GM18507 (cell line): ENCODE measurements at places on chromosomes 5 and 9.

DNA sequence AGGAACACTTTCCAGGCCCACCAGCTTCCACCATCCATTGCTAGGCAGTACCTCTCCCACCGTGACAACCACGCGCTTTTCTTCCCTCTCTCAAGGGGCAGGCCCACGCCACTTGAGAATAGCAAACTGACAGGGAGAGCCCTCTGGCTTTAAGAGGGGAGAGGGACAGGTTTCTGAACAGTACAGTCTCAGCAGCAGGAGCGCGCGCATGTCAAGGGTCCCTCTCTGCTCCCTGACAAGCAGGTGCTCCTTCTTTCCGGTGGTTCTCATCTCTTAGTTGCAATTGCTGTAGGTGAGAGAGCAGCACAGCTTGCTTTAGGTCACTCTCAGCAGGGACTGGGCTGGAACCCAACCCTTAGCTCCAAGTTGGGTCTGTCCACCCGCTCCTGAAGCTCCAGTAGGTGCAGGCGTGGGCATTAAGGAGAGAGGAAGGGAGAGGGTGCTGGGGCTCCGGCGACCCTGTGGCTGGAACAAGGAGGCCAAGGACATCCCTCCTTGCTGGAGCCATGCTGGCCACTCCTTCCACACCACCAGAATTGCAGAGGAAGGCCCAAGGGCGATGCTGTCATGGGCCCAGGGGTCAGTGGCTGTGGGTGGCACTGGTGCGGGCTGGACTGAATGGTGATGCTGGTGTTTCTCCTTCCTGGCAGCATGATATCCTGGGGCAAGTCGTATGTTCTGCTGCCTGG, 9.0 kb upstream of the PHF2 start:
- no peak for DNase-seq

GRCh38 chr9:124697326-124698200, 73.5 kb downstream of the NR6A1 start:
- no peak for DNase-seq

- DNase-seq, result no peak
Observed at GRCh38 chr9:96056226-96056625, 180.7 kb downstream of the ERCC6L2 start.

GRCh38 chr5:150449517-150450339, at the start of gene RPS14:
TSS of gene RPS14 (minus strand) at chr5:150449739. CDS start at chr5:150447733, 2,006 bp downstream.
- DNase-seq, result peak; percentile 89

DNA sequence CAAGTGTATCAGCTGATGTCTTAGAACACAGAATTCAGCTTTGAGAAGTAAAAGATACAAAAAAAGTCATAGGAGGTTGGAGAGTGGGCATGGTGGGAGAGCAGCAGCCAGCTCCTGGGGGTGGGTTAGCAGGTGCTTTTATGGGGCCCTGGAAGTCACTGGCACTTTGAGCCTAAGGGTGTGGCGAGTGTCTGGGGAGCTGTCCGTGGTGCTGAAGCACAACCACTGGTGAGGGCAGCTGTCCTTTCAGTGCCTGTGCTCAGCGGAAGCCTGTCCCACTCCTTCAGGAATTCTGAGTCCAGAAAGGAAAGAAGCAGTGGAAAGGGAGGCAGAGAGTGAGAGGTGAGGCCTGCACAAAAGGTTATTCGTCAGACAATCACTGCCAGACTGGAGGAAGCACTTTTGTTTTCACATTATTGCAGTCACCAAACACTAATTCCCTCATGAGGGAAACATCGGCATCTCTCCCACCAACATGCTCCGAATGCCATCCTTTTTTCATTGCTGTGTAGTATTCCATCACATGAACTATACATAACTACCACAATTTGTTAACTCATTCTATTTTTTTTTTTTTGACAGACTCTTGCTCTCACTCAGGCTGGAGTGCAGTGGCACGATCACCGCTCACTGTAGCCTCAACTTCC, 59.4 kb upstream of the RAPGEF1 start:
- no peak for DNase-seq

- no peak for DNase-seq
Observed at GRCh38 chr5:122165559-122166078, 36.3 kb downstream of the ZNF474 start.
